ENCODE measurements at places on chromosomes 2 and 18.

DNA sequence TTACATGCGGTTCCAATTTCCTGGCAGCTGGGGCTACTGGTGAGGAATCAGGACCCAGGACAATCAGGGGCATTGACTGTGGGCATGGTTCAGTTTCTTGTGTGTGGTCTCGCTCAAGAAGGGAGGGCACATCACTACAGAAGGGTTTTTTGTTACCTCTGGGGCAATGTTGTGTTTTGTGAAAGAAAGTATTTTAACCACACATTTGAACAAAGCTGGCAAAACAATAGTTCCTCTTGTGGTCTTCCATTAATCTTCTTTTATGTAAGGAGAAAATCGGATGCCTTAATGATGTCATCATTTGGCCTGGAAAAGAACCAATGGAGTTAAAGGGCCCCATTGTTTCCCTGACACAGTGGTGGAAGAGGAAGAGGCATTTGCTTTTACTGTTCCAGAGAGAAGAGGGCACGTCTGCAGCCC, 197.4 kb downstream of the SH3BP4 start:
- no peak for DNase-seq

- peak; percentile 35 for DNase-seq
Observed at GRCh38 chr2:121489284-121489683, 41.4 kb upstream of the RNU4ATAC start.

DNA sequence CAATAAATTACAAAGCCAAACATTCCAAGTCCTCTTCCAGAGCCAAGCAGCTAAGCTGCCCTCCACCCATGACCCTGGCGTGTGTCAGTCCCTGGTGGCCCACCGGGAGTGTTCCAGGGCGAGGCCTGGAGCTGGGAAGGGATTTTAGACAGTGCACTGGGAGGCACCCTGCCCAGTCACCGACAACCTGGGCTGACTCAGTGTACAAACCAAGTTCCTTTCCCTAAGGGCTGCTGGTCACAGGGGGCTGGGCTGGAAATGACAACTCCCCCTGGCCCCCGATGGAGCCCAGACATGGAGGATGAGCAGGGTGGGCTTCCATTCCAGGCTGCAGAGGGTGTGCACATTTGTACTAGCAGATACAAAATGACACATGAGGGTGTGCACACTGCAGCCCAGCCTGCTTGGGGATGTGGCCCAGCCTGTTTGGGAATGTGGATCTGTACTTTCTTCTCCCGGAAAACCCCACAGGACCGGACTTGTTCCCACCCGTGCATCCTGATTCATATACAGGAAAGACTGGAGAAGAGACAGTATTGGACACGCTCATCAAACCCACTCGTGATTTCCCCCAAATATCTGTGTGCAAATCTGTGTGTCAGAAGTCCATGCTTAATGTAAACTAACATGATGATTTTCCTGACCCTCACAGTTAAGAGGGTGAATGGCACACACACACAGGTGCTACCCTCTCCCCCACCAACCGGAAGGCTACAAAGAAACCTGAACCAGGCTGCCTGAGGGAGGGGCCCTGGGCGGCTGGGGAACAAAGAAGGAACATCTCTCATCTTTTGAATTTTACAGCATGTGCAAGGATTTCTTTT, 58.9 kb downstream of the NDUFA10 start:
- no peak for DNase-seq

GRCh38 chr2:181357979-181358378, 99.2 kb upstream of the ITGA4 start:
- DNase-seq, result no peak

DNA sequence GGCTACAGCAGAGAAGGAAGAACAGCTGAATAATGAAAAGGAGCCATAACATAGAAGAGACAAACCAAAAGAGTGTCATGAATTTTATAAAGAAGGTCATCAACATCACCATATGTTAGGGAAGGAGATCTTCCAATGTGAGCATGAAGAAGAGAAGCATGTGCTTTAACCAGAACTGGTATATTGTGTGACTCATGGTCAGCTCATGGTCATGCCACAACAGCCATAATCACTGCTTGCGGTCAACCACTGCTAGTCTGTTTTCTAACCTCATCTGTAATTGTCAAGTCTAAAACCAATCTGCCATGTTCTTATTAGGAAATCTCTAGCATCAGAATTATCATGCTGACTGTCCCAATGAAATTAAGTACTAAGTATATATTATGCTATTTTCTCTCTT, 204.1 kb upstream of the VRK2 start:
- DNase-seq, result no peak

- peak; percentile 33 for DNase-seq
Observed at GRCh38 chr2:177783835-177784744, 288.5 kb downstream of the PDE11A start.

- no peak for DNase-seq
Observed at GRCh38 chr2:240302933-240303595, 132.4 kb upstream of the GPC1 start.

DNA sequence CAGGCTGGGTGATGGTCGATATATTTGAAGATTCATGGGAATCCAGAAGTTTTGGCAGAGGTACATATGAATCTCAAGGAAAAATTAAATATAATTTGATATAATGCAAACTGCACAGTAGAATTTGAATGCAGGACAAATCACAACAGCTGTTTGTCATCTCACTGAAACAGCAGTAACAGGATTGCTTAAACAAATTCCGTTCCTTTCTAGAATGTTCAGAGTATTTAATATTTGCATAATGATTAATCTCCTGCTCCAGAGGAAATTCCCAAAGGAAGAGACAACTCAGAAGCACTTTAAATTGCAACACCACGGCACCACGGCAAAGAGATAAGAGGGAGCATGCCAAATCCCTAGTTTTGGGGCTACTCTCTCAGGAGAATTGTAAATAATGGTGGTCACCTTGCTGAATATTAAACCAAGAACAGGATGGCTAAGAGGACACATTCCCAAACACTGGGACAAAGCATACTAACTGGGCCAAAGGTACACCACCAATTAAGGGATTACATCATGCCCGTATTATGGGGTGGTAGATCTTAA, 67.8 kb upstream of the MAP4K3 start:
- DNase-seq, result peak; percentile 63

DNA sequence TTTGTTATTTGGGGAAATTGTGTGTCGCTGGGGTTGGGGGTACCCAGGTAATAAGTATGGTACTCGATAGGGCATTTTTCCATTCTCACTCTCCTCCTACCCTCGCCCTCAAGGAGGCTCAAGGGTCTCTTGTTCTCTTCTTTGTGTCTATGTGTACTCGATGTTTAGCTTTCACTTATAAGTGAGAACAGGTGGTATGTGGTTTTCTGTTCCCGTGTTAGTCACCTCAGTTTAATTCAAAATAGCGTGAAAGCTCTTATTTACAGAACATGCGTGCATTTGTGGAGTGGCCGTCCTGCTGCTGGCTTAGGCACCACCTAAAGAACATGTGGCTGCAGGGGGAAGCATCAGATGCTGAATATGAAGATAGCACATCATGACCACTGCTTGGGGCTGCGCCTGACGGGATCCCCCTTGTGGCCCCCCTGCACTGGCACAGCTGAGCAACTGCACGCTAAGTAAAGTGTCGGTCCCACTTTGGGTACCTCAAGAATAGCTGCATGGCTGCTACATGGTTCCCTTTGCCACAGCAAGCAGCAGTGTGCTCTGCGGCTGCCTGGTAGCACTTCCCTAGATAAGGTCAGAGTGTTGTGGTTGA, 569.0 kb downstream of the DCDC2C start:
- no peak for DNase-seq

GRCh38 chr2:1238598-1239138, 174.6 kb upstream of the TPO start:
- no peak for DNase-seq

DNA sequence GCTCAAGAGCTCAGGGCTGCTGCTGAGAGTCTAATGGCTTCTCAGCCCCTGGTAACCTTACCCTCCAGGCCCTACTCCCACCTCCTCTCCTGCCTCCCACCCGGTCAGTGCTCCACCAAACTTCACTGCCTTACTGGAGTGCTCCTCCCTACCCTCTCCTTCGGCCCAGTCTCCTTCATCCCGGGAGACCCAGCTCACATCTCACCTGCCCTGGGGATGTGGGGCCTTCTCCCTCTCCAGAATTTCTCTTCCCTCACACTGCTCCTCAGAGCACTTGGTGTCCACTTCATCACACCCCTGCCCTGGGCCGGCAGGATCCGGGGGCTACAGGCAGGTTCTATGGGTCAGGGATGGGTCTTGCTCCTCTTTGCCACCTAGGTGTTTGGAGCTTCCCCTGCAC, 21.6 kb downstream of the PTPN18 start:
- no peak for DNase-seq

GRCh38 chr2:31353179-31353578, 61.4 kb downstream of the XDH start:
- DNase-seq, result no peak

DNA sequence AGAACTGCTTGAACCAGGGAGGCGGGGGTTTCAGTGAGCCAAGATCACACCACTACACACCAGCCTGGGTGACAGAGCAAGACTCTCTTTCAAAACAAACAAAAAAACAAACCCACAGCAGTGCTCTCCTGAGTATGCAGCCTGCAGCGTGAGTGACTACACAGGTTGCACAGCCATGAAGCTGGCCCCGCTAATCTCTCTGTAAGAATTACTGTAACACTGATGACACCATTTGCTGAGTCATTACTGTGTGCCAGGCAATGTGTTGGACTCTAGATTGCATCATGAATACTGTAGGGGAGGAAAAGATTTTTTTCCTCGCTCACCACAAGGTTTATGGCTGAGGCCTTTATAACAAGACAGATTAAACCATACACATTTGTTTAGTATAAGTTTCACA, 118.6 kb upstream of the ATP8B1 start:
- no peak for DNase-seq

DNA sequence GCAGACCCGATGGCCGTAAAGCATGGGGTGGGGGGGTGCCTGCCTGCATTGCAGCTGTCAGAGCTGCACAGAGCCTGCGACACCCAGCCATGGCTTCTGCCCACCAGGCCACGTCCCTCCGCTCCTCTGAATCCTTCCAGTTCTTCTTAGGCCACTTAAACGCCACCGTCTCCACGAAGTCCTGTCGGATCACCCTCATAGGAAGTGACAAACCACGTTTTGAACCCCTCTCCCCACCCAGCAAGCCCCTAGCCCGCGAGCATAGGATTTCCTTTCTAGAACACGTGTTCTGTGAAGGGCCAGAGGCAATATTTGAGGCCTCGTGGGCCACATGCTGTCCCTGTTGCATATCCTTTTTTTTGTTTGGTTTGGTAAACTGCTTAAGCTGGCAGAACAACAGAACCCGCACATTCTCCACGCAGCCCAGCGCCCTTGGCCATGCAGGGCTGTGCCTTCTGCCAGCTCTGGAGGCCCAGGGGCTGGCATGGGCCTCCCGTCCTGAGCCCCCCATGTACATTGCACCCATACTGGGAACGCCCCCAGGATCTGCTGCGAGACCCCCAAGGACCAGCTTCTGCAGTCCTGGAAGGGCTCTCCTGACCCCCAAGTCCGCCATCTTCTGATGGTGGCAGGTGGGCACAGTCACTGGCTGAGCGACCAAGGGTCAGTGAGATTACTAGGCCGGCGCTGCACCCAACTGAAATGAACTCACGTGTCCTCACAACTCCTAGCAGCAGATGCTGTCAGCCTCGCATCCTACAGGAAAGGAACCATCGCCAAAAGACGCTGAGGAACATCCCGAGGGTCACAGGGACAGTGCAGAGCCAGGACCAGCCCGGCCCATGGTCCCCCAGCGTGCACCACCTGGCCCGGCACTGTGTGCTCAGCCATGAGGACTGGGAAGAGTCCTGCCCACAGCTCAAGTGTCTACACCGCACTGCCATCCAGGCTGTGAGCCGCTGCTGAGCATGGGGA, 35.1 kb downstream of the ADI1 start:
- DNase-seq, result no peak

- DNase-seq, result no peak
Observed at GRCh38 chr2:43012966-43013365, 213.4 kb downstream of the ZFP36L2 start.

DNA sequence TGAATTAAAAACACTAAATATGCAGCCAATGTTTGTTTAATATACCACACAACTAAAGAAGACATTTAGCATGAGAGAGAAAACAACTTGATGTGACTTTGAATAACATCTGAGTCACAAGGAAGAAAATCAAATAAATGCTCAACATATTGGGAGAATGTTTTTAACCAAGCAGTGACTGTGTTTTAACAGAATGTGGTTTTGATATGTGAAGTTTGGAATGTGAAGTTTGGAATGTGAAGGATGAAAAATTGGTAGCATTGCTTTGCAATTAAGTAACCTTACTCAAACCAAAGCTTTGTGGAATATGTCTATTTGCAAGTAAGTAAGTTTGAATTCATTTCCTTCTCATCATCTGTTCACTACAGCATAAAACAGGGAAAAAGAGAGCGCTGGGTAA, 128.2 kb upstream of the DNAJC10 start:
- DNase-seq, result no peak

DNA sequence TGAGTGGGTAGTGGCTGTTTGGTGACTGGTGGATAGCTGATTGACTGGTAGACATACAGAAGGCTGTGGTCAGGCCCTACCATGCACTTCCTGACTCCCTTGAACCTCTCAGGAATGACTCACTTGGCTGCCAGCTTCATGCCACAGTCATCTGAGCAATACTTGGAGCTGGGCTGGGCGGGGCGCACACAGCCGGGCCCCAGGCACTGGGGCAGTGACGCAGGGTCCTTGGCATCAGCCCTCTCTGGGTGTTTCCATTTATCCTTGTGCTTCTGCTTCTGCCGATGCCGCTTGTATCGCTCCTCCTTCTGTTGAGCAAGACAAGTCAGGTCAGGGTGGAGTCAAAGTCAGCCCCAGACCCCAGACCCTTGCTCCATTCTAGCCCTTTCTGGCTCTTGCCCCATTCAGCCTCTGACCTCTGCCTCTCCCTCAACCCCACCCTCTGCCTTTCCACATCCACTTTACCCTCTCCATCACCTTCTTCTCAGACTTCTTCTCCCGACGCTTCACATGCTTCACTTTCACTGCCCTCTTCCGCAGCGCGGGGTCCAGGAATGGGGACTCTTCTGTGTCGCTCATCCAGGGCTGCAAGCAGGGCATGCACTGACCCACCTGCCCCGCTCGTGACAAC, 3.0 kb upstream of the MBD1 start:
- no peak for DNase-seq

GRCh38 chr2:63755216-63755615, 86.5 kb upstream of the UGP2 start:
- DNase-seq, result no peak

- DNase-seq, result no peak
Observed at GRCh38 chr2:46032996-46033395, 264.2 kb upstream of the EPAS1 start.

GRCh38 chr2:138841459-138841858, 61.3 kb upstream of the NXPH2 start:
- no peak for DNase-seq

GRCh38 chr2:204897561-204897960, 352.3 kb downstream of the PARD3B start:
- DNase-seq, result no peak

DNA sequence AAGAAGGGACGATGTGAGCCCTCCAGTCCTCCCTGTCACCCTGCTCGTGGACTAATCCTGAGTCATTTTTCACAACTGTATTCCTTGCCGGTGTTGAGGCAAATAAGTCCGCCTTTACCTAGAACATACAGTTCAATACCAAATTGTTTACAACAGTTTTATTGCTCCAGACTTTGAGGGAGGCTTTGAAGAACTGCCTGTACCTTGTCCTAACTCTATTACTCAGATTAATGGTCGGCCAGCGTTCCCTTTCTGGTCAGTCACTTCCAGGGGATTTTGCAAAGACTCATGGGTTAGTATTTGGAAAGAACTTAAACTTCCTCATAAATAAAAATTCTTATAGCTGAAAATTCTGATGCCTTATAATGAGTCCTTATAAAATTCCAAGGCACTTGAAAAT, 85.1 kb upstream of the ZNF532 start:
- DNase-seq, result no peak
